ENCODE measurements at places on chromosomes 2 and 18. TPM values are rescaled to one million over a fixed set of nuclear protein-coding genes. Genes with fewer than 3 reads are reported as not detected.

GRCh38 chr2:6237039-6237660, 545.0 kb downstream of the SOX11 start:
- no peak for DNase-seq

CCDC85A gene
- polyA plus RNA-seq: 1.6 TPM

- no peak for DNase-seq
These were observed 236.1 kb upstream of the MEIS1 start for GRCh38 chr2:66198873-66199272.

- no peak for DNase-seq
These were observed 67.9 kb upstream of the THOC1 start for GRCh38 chr18:335733-336132.

DLGAP1 gene
- polyA plus RNA-seq: 0.10 TPM

Measured in heart left ventricle (tissue), 16 donors.